Thoracic aorta (tissue), 2 donors: ENCODE measurements at places on chromosomes 7 and 10.

GRCh38 chr10:96168546-96168945, 38.4 kb downstream of the ZNF518A start:
- H3K4me3 ChIP-seq, result no peak overlapping the region
- no peak for DNase-seq
- H3K4me1 ChIP-seq, result no peaks in the 10 kb centered on the region
- no peaks in the 10 kb centered on the region for H3K27me3 ChIP-seq
- no peak overlapping the region for H3K27ac ChIP-seq

- no peaks in the 10 kb centered on the region for H3K27me3 ChIP-seq
- H3K4me3 ChIP-seq, result no peak overlapping the region
- DNase-seq, result no peak
- H3K36me3 ChIP-seq, result no peaks in the 10 kb centered on the region
- H3K4me1 ChIP-seq, result no peaks in the 10 kb centered on the region
These were observed 48.6 kb upstream of the CNPY1 start for GRCh38 chr7:155594961-155595366.

GRCh38 chr10:123583639-123584418, 82.3 kb upstream of the GPR26 start:
- peaks cover 19% of the 10 kb centered on the region for H3K4me1 ChIP-seq
- peak overlapping the region; percentile 32 for H3K4me3 ChIP-seq
- DNase-seq, result peak; percentile 75
- no peaks in the 10 kb centered on the region for H3K36me3 ChIP-seq

- DNase-seq, result no peak
- no peaks in the 10 kb centered on the region for H3K27me3 ChIP-seq
- H3K27ac ChIP-seq, result no peak overlapping the region
- no peak overlapping the region for H3K4me3 ChIP-seq
These were observed 87.3 kb upstream of the TES start for GRCh38 chr7:116122972-116123595.

- H3K4me1 ChIP-seq, result no peaks in the 10 kb centered on the region
- H3K4me3 ChIP-seq, result no peak overlapping the region
- DNase-seq, result no peak
- no peaks in the 10 kb centered on the region for H3K27me3 ChIP-seq
These were observed 112.4 kb downstream of the ADCY1 start for GRCh38 chr7:45686441-45687184.

DNA sequence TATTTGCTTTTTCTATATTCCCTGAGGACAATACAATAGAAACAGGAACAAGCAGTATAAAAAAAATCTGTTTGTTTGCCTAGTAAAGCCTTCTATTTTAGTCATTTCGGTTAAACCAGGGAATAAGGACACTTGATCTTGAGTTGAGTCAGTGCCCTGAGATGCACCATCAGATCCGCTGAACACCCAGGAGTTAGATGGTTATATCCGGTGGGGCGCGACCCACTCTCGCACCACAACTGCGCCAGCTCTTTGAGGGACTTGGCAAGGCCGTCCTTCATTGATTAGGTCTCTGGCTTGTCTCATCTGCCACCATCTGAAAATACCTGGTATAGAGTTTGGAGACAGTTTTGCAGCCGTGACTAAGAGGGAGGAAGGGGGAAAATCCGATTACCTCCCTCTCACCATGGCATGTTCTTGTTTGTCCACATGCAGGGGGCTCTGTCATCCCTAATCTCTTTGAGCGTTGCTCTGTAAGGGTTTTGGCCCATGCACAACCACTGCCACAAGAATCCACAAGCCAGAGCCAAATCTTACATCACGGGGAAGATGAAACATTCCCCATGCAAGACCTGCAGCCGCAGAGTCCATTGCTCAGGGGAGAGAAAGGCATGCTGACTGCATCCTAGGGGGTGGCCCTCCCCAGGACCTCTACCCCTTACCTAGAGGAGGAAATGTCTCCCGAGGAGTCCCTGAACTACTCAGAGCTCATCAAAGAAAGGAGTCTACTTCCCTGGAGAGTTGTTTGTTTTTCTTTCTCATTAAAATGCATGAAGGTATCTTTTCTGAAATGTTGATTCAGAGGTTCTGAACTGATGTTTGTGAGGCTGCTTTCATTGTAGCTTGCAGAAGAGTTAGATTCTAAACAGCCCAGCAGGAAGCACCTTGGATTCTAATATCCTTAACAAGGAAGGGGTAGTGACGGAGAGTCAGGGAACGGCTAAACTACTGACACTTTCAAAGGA, 101.6 kb upstream of the FAM171A1 start:
- H3K36me3 ChIP-seq, result no peaks in the 10 kb centered on the region
- H3K4me1 ChIP-seq, result peaks cover 37% of the 10 kb centered on the region
- H3K27ac ChIP-seq, result no peak overlapping the region
- H3K4me3 ChIP-seq, result no peak overlapping the region

- no peak overlapping the region for H3K4me3 ChIP-seq
- H3K27ac ChIP-seq, result no peak overlapping the region
- H3K36me3 ChIP-seq, result no peaks in the 10 kb centered on the region
- DNase-seq, result no peak
These were observed 5.0 kb upstream of the PDK4 start for GRCh38 chr7:95601316-95601715.

GRCh38 chr10:88253128-88253527, 330.0 kb downstream of the RNLS start:
- no peaks in the 10 kb centered on the region for H3K36me3 ChIP-seq
- no peak for DNase-seq
- H3K27me3 ChIP-seq, result no peaks in the 10 kb centered on the region
- H3K27ac ChIP-seq, result no peak overlapping the region
- peaks cover 24% of the 10 kb centered on the region for H3K4me1 ChIP-seq
- H3K4me3 ChIP-seq, result no peak overlapping the region

DNA sequence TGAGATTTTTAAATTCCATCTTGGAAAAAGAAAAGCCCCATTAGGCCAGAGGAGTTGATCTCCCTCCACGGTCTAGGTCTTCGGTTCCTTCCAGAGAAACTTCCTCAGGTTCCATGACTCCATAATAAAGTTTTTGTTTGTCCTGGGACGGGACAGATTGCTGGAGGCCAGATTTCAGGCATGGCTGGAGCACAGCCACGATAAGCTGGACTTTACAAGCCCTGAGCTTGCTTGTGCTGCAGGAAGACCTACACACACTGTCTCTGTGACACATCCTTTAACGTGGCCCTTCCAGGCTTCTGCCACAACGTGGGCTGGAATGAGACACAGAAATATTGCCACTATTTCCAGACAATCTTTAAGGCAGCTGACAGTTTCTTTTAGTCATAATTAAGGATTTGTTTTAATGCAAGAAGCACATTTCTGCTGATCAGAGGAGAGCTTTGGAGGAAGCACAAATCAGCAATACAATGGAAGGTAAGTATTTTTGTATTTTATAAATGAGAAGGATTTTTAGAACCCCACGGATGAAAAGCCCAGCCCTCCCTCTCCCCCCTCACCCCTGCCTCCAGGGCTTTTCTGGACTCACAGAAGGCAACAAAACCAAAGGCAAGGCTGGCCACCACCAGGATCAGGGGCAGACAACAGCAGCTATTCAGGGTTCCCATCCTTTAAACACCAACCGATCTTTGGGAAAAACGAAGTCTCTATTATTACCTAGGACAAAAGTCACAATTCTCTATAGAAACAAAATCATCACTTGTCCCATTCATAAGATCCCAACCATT, 6.5 kb downstream of the CTBP2 start:
- peak overlapping the region; percentile 43 for H3K4me3 ChIP-seq
- peaks cover 63% of the 10 kb centered on the region for H3K4me1 ChIP-seq
- H3K36me3 ChIP-seq, result peaks cover 7% of the 10 kb centered on the region
- no peak for DNase-seq
- no peaks in the 10 kb centered on the region for H3K27me3 ChIP-seq
- peak overlapping the region; percentile 49 for H3K27ac ChIP-seq

- DNase-seq, result no peak
- peak overlapping the region; percentile 54 for H3K4me3 ChIP-seq
- H3K4me1 ChIP-seq, result peaks cover 6% of the 10 kb centered on the region
- H3K36me3 ChIP-seq, result no peaks in the 10 kb centered on the region
These were observed 203.3 kb downstream of the BAMBI start for GRCh38 chr10:28880683-28880950.

DNA sequence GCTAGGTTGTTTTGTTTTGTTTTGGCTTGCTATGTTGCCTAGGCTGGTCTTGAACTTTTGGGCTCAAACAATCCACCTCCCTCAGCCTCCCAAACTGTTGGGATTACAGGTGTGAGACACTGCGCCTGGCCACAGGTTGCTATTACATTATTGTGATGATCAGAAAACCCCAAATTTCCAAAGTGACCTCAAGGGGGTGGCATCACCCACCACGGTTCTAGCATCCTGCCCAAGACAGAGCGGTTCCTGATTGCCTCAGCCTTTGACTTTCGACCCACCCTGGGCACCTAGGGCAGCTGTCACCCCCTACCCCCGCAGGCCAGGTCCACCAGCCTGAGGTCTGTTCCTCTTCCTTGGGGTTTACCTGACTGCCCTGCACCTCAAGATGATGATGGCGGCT, 28.4 kb downstream of the SBDS start:
- H3K4me3 ChIP-seq, result no peak overlapping the region
- no peaks in the 10 kb centered on the region for H3K36me3 ChIP-seq
- H3K27ac ChIP-seq, result no peak overlapping the region
- H3K4me1 ChIP-seq, result no peaks in the 10 kb centered on the region

DNA sequence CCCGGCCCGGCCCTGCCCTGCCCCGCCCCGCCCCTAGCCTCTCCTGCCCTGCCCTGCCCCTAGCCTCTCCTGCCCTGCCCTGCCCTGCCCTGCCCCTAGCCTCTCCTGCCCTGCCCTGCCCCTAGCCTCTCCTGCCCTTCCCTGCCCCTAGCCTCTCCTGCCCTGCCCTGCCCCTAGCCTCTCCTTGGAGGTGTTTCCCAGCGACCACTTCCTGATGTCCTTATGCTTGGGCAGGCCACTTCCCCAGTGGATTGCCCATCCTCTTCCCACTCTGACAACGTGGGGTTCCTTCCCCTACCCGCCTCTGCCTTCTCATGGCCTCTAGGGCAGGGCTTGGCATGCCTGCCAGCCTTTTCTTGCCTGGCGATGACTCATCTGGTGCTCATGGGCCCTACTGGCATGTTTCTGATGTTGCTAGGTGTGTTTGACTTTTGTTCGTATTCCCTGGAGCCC, 21.2 kb downstream of the PRXL2A start:
- no peak for DNase-seq
- H3K27me3 ChIP-seq, result no peaks in the 10 kb centered on the region
- no peak overlapping the region for H3K27ac ChIP-seq
- no peaks in the 10 kb centered on the region for H3K4me1 ChIP-seq

- H3K27me3 ChIP-seq, result no peaks in the 10 kb centered on the region
- no peaks in the 10 kb centered on the region for H3K4me1 ChIP-seq
- H3K4me3 ChIP-seq, result no peak overlapping the region
- DNase-seq, result no peak
These were observed 37.4 kb upstream of the CFAP46 start for GRCh38 chr10:132979491-132980425.

GRCh38 chr10:102744374-102745051, 765 bp downstream of the WBP1L start:
- H3K4me1 ChIP-seq, result peaks cover 64% of the 10 kb centered on the region
- H3K27ac ChIP-seq, result peak overlapping the region; percentile 98
- H3K4me3 ChIP-seq, result peak overlapping the region; percentile 95
- no peaks in the 10 kb centered on the region for H3K36me3 ChIP-seq
- H3K27me3 ChIP-seq, result no peaks in the 10 kb centered on the region

- H3K4me1 ChIP-seq, result no peaks in the 10 kb centered on the region
- no peak overlapping the region for H3K27ac ChIP-seq
- no peak overlapping the region for H3K4me3 ChIP-seq
- no peak for DNase-seq
- H3K27me3 ChIP-seq, result no peaks in the 10 kb centered on the region
- no peaks in the 10 kb centered on the region for H3K36me3 ChIP-seq
These were observed 475.5 kb downstream of the NXPH1 start for GRCh38 chr7:8908889-8909288.

GRCh38 chr7:94647295-94647694, 8.6 kb downstream of the SGCE start:
- no peak for DNase-seq
- H3K36me3 ChIP-seq, result no peaks in the 10 kb centered on the region
- no peak overlapping the region for H3K27ac ChIP-seq
- no peak overlapping the region for H3K4me3 ChIP-seq
- H3K4me1 ChIP-seq, result no peaks in the 10 kb centered on the region

- DNase-seq, result no peak
- H3K27ac ChIP-seq, result no peak overlapping the region
- no peak overlapping the region for H3K4me3 ChIP-seq
These were observed 62.2 kb upstream of the USP6NL start for GRCh38 chr10:11673346-11674280.

GRCh38 chr7:40833191-40833887, 698.5 kb downstream of the SUGCT start:
- H3K4me3 ChIP-seq, result no peak overlapping the region
- H3K27ac ChIP-seq, result no peak overlapping the region
- DNase-seq, result no peak
- no peaks in the 10 kb centered on the region for H3K36me3 ChIP-seq
- no peaks in the 10 kb centered on the region for H3K27me3 ChIP-seq
- H3K4me1 ChIP-seq, result peaks cover 2% of the 10 kb centered on the region

DNA sequence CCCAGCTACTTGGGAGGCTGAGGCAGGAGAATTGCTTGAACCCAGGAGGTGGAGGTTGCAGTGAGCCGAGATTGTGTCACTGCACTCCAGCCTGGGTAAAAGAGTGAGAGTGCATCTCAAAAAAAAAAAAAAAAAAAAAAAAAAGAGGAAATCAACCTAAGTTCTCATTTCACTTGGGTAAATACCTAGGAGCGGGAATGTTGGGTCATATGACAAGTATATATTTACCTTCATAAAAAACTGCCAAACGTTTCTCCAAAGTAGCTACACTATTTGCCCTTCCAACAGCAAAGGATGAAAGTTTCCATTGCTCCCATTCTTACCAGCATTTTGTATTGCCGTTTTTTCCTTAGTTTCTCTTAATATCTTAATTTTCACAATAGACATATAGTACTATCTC, 9.8 kb downstream of the P4HA1 start:
- no peaks in the 10 kb centered on the region for H3K27me3 ChIP-seq
- no peak overlapping the region for H3K27ac ChIP-seq
- H3K36me3 ChIP-seq, result no peaks in the 10 kb centered on the region
- no peak for DNase-seq

DNA sequence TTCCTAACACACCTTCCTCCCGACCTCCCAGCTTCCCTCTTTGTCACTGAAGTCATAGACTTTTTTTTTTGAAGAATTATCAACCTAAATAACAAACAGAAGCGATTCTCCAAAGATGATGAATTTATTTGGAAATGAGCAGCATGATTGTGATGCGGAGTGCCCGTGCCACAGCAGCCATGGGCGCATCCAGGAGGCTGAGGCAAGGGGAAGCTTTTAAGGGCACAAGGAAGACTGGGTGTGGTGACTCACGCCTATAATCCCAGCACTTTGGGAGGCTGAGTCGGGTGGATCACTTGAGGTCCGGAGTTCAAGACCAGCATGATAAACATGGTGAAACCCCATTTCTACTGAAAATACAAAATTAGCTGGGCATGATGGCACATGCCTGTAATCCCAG, 16.2 kb upstream of the GIMAP8 start:
- H3K4me1 ChIP-seq, result no peaks in the 10 kb centered on the region
- H3K4me3 ChIP-seq, result no peak overlapping the region
- DNase-seq, result no peak

GRCh38 chr7:17367502-17367901, 69.0 kb downstream of the AHR start:
- no peak overlapping the region for H3K27ac ChIP-seq
- peaks cover 27% of the 10 kb centered on the region for H3K4me1 ChIP-seq
- no peak for DNase-seq
- H3K4me3 ChIP-seq, result no peak overlapping the region
- no peaks in the 10 kb centered on the region for H3K27me3 ChIP-seq

GRCh38 chr10:36278176-36278575, 636.1 kb upstream of the FZD8 start:
- H3K4me3 ChIP-seq, result no peak overlapping the region
- no peak overlapping the region for H3K27ac ChIP-seq
- no peak for DNase-seq
- H3K36me3 ChIP-seq, result no peaks in the 10 kb centered on the region
- no peaks in the 10 kb centered on the region for H3K4me1 ChIP-seq
- no peaks in the 10 kb centered on the region for H3K27me3 ChIP-seq
